Stimulated activated CD4-positive, alpha-beta T cell treated with anti-CD3 and anti-CD28 coated beads, Interleukin-15, amount 100 ng/mL, for 1 hour (primary cell): ENCODE measurements at places on chromosomes 6 and 20.
A peak's percentile ranks its signal among the peaks of the same experiment; 100 is the strongest.

GRCh38 chr6:100138346-100139022 is 144.5 kb upstream of the MCHR2 start:
- DNase-seq: no peak

DNA sequence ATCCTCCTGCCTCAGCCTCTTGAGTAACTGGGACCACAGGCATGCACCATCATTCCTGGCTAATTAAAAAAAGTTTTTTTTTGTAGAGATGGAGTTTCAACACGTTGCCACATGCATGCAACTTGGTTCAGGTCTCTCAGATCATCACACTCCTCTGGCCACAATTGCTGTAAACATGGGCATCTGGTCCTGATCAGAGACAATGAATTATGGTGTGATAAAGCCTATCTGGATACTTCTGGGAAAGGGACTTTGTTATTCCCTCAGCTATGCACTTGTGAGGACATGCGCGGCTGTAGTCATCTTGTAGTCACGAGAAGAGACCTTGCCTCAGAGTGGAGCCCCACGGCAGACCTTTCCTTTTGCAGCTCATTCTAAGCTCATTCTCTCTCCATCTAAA is 210.9 kb upstream of the ZFP64 start:
- DNase-seq: no peak

DNA sequence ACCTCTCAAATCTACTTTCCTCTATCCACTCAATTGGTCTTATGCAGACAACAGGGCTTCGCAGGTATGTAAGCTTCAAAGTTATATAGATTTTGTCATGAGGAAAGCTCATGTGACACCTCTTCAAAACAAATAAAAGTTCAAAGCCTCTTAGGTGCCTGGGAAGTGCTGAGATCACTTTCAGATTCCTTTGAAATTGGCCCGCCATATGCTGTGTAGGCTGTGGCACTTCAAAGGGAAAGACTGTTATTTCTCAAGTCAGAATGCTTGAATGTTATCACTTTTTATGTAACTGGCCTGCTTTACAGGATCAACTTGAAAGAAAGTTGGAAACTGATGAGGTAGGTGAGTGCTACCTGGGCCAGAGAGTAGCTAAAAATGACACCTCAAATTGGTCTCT is 67.1 kb upstream of the GFRAL start:
- no peak for DNase-seq

- DNase-seq: no peak
These were observed 520.4 kb downstream of the FRK start for GRCh38 chr6:115540077-115540869.

- DNase-seq: no peak
These were observed 496.5 kb downstream of the MAFB start for GRCh38 chr20:40192529-40192928.

DNA sequence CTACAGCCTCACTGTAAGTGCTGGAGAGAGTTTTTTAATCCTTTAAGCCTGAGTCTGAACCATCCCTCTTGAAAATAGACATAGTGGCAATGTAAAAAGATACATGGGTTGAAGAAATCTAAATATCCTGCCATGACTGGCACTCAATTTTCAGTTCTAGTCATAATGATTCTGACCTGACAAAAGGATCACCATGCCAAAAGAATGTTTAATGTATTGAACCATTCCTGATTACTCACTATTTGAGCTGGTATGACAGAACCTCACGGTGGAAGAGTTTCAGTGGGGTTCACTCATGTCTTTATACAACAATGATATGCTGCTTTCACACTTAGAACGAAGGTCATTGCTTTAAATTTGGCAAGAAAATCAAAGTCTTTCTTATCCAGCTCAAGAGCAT is 93.4 kb downstream of the HIVEP2 start:
- DNase-seq: no peak

DNA sequence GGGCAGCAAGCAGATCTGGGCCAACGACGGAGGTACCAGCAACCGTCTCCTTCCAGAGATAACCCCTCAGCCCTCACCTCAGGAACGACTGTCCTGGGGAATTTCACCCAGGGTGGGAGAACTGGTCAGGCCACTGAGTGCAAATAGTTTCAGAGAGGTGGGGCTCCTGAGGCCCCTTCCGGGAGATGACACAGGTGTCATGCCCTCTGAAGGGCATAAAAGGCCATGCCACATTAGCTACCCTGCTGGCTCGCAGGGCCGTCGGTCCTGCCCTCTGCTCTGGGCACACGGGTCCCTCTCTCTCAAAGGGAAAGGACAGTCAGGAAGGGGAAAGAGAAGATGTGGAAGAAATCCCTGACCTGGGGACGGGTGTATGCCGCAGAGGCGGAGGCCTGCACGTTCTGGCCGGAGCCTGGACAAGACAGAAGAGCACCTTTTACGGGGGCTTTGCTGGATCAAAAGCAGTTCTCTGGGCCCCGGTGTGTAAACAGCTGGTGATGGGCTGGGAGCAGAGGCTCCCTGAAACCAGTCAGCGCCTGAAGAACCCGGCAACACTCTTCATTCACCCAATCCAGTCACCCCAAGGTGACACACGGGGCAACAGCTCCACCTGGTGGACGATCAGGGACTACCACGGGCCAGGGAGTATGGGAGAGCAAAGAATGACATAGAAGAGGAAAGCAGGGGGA is 6.4 kb upstream of the TAF8 start:
- DNase-seq: peak; percentile 91

- no peak for DNase-seq
These were observed 133.0 kb downstream of the FIG4 start for GRCh38 chr6:109824105-109824504.

DNA sequence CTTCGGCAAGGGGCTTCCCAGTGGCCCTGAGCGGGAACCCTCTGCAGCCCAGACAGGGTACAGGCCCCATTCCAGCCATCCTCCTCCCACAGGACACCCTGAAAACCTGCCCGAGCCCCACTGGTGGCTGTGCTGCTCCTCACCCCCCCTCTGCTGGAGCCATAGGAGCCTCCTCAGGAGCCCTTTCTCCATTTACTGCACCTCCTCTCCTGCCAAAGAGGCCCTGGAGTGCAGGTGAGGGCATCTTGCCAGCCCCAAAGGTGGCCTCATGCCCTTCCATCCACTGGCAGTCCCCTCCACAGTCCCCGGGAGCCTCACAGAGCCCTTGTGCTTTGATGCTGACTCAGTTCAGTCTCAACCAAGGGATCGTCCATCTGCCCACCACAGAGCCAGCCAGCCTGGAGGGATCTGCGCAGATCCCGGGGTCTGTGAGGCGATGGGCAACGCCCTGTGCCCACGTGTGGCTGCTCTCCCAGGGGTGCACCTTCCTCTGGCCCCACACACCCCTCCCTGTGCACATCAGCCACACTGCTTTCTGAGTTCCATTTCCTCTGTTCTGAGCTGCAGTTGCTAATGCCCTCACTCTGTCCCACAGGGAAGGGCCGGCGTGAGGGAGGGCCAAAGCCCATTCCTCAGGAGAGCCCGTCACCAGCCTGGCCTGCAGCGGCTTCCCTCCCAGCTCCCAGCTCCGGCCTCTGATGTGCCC is 228.5 kb downstream of the DLL1 start:
- DNase-seq: no peak

DNA sequence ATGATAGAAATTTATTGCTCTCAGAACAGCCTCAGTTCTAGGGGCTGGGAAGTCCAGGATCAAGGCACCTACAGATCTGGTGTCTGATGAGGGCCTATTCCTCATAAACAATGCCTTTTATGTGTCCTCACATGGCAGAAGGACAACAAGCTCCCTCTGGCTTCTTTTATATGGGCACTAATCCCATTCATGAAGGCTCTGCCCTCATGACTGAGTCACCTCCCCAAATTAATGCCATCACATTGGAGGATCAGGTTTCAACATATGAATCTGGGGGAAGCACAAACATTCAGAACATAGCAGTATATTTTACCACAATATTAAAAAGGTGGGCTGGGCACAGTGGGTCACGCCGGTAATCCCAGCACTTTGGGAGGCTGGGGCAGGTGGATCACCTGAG is 58.5 kb upstream of the CCN6 start:
- no peak for DNase-seq

GRCh38 chr20:22797103-22797502 is 212.7 kb upstream of the FOXA2 start:
- DNase-seq: no peak

GRCh38 chr6:142222022-142222421 is 75.0 kb downstream of the VTA1 start:
- no peak for DNase-seq

GRCh38 chr20:4916971-4917881 is 84.1 kb downstream of the SLC23A2 start:
- no peak for DNase-seq

DNA sequence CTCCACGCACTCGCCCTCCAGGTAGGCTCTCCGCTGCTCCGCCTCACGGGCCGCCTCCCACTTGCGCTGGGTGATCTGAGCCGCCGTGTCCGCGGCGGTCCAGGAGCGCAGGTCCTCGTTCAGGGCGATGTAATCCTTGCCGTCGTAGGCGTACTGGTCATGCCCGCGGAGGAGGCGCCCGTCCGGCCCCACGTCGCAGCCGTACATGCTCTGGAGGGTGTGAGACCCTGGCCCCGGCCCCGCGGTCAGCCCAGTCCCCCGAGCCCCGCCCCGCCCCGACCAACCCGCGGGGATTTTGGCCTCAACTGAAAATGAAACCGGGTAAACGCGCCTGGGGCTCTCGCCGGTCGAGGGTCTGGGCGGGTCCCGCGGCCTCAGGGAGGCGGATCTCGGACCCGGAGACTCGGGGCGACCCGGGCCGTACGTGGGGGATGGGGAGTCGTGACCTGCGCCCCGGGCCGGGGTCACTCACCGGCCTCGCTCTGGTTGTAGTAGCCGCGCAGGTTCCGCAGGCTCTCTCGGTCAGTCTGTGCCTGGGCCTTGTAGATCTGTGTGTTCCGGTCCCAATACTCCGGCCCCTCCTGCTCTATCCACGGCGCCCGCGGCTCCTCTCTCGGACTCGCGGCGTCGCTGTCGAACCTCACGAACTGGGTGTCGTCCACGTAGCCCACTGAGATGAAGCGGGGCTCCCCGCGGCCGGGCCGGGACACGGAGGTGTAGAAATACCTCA is 598 bp downstream of the HLA-B start:
- no peak for DNase-seq

DNA sequence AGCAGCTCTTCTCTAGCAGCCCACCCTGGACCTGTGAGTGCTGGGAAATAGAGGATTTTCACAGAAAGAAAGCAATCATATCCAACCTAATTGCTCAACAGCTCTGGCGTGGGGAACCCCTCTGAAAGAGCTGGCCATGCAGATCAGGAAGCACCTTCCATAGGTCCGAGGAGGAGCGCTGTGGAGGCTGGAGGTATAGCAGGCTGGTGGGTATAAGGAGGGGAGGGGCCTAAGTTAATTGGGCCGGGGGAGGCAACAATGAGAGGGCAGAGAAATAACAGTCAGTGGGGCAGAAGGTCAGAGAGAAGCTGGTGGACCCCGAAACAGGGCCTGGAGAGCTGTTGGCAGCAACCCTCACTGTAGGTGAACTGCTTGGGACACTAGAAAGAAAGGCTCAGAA is 40.8 kb downstream of the SNRNP48 start:
- DNase-seq: no peak

GRCh38 chr6:30572148-30572547 is 906 bp downstream of the ABCF1 start:
- DNase-seq: no peak
